ENCODE measurements at places on chromosomes 6 and 20.
A peak's percentile ranks its signal among the peaks of the same experiment; 100 is the strongest.

GRCh38 chr6:141580988-141581552 is 551.7 kb upstream of the GJE1 start:
- DNase-seq = no peak

DNA sequence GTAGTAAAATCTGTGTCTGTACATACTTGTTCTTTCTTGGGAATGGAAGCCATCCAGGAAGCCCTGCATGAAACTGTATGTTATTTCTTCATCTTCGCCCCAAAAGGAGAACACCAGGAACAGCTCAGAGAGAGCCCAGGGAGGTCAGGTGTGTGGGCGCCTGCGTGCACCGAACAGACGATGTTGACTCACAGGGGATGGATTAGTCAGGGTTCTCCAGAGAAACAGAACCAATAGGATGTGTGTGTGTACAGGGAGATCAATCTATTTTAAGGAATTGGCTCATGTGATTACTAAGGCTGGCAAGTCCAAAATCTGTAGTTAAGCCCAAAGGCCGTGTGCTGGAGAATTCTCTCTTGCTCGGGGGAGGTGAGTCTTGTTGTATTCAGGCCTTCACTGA is 45.7 kb downstream of the RNASET2 start:
- DNase-seq = no peak

DNA sequence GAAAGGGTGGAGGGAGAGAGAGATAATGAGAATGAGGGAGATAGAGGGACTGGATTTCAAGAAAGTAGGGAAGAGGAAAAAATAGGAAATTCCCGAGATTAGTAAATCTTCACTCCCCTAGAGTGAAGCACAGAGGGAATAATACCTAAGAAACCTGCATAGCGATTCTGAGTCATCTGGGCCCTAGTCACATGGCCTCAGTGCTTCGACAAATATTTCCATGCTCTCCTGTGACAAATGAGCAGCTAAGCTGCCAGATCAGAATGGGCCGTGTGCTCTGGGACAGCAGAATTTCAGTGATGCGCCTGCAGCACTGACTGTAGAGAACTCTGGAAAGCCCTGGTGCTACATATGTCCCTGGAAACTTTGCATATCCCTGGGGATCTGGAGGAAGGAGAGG is 48.6 kb upstream of the GRIK2 start:
- no peak for DNase-seq

- no peak for DNase-seq
Measured at GRCh38 chr6:30816791-30817739, 67.3 kb upstream of the DDR1 start.

DNA sequence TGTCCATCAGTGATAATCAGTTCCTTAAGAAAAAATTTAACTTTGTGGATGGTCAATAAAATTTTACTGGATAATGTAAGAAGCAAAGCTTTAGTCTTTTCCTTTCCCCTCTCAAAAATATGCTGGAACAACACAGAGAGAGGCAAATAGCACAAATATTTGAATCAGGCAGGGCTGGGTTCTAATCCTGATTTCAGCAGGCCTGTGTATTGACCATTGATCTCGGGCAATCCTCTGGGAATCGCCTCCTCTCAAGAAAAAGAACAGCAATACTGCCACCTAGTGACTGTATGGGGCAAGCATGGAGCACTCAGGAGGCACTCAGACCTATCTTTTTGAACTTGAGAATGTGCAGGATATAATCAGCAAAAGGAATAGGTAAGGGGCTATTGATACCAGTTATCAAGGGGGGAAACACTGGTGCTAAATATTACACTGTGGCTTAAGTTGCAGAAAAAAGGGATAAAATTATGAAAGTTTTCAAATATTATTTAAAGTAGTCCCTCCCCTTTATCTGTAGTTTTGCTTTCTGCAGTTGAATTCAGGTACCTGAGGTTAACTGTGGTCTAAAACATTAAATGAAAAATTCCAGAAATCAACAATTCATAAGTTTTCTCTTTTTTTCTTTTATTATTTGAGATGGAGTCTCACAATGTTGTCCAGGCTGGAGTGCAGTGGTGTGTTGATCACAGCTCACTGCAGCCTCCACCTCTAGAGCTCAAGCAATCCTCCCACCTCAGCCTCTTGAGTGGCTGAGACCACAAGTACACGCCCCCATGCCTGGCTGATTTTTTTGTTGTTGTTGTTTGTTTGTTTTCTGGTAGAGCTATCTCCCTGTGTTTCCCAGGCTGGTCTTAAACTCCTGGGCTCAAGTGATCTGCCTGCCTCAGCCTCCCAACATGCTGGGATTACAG is 91.8 kb upstream of the NHSL1 start:
- DNase-seq = peak; percentile 78

All from ascending aorta (tissue), 2 donors.